ENCODE measurements at places on chromosomes 6 and 20.

DNA sequence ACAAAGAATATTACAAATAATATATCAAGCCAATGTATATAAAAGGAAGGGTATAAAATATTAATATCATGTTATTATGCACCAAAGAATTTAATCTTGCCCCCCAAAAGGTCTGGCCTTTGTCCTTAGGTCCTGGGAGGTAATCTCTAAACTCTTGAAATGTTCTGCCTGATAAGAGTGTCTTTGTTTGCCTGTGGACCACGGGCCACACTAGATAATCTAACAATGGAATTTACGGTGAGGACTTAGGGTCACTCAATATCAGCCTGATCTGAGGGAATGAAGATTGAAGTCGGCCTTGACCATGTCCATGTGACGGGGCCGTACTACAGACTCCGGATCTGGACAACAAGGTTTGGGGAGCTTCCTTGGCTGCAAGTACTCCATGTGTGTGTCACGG lies 42.9 kb downstream of the HUS1B start:
- no peak for DNase-seq

GRCh38 chr6:20584100-20584731 lies 50.0 kb downstream of the CDKAL1 start:
- no peak for DNase-seq

DNA sequence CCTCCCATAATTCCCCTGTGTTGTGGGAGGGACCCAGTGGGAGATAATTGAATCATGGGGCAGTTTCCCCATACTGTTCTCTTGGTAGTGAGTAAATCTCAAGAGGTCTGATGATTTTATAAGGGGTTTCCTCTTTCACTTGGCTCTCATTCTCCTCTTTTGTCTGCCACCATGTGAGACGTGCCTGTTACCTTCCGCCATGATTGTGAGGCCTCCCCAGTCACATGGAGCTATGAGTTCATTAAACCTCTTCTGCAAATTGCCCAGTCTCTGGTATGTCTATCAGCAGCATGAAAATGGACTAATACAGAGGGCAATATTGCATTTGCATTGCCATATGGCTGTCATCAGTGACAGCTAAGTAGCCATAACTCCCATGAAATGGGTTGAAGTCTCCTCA lies 63.2 kb downstream of the ZNF217 start:
- no peak for DNase-seq

GRCh38 chr6:77482981-77483380 lies 19.7 kb upstream of the HTR1B start:
- no peak for DNase-seq

- no peak for DNase-seq
Observed at GRCh38 chr6:12842114-12842513, 125.5 kb downstream of the PHACTR1 start.

DNA sequence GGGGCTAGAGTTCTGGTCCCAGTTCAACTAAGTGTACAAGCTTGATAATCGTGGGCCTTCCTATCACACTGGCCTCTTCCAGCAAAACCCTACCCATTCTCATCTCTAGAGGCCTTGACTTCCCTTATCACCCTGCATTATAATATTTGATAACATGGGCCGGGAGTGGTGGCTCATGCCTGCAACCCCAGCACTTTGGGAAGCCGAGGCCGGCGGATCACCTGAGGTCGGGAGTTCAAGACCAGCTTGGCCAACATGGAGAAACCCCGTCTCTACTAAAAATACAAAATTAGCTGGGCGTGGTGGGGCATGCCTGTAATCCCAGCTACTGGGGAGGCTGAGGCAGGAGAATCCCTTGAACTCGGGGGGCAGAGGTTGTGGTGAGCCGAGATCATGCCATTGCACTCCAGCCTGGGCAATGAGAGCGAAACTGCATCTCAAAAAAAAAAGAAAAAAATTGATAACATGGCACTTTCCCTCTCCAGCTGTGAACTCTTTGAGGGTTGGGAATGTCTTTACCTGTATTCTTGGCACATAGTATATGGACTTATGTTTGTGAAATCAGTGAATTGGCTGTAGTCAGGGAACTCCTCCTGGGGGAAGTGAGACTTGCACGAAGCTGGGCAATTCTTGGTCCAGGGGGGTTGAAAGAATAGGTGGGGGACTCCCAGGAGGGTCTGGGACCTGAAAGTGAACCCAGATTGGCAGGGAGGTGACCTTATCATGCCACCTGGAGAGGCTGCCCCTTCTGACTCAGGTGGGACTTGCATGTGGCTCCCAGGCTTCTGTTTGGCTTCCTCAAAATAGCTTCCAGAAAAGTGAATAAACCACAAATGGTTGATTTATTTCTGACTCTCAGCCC lies 915 bp upstream of the C6orf47 start:
- DNase-seq: no peak

GRCh38 chr6:161586887-161587286 lies 313.0 kb upstream of the AGPAT4 start:
- DNase-seq: no peak
